SK-N-DZ (cell line): ENCODE measurements at places on chromosomes 7 and 10.
A peak's percentile ranks its signal among the peaks of the same experiment; 100 is the strongest.

GRCh38 chr7:103637726-103638125, 191.7 kb upstream of the SLC26A5 start:
- no peak for DNase-seq

- no peak for DNase-seq
These were observed 105.1 kb downstream of the FAM107B start for GRCh38 chr10:14669576-14669975.

- DNase-seq: no peak
These were observed 32.0 kb upstream of the PSAP start for GRCh38 chr10:71882813-71883659.

DNA sequence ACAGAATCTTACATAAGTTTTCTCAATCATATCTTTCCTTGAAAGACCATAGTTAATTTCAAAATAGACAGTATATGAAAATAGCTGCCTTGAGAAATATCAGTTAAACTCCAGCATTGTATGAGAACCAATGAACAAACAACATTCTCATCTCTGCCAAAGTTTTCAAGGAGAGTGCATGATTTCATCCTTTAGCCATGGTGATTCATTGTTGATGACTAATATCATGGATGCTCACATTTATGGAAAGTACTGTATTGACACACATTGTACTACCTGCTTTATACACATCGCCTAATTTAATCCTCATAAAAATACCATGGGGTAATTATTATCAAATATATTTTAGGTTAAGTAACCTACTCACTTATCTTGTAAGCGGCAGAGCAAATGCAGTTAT, 250.3 kb downstream of the CNTNAP2 start:
- no peak for DNase-seq

DNA sequence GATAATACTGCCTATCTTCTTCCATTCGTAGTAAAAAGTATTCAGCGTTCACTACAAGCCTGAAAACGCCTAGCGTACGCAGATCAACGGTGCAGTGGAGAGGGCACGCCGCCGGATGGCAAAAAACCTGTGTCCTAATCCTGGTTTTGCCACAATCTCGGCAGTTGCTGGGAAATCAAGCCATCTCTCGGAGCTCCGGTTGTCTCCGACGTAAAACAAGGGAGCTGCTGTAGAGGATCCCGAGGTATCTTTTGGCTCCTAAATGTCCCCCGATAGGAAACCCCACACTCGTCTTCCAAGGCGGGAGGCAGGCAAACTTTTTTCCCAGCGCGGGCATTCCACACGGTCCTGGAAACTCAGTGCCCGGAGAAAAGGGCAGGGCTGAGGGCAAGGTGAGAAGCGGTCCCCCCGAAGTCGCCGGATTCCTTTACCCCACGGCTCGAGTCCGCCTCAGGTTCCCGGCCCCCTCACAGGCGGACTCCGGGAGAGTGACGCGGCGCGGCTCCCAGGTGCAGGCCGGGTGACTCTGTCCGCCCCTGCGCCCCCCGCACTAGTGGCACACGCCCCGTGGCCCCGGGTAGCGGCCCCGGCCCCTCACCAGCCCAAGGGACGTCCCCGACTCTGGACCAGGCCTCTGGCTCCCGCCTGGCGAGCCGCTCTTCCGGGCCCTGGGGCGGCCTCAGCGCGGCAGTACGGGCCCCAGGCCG, 649 bp downstream of the IDE start:
- peak; percentile 38 for DNase-seq

DNA sequence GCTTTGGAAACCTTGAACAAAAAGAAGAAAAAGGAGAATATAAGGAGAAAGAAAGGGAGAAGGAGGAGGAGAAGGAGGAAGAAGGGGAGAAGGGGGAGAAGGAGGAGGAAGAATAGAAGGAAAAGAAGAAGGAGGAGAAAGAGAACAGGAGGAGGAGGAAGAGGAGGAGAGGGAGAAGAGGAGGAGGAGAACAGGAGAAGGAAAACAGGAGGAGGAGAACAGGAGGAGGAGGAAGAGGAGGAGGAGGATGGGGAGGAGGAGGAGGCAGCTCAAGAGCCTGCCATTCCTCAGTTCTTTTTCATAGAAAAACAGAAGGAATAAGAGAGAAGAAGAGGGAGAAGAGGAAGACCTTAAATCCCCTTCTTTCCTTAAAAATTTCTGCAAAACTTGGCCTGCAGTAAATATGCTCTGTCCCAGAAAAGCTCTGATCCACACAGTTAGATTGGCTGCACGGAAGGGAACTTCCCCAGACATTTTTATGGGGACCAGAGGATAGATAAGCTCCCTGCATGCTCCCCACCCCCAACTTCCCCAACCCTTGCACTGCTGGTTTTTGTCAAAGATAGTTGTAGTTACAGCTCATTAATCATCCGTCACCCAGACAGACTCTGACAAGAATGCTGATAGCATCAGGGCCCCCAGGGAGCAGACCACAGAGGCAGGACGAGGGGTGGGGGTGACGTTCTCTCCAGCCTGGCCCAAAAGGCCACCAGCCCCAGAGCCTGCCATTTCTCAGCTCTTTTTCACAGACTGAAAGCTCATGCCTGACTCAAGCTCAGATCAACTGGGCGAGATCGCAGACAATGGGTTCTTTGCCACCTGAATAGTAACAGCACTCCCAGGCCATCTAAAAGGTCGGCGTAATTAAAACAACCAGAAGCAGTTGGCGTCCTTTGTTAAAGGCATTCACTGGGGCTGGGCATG, 34.5 kb upstream of the LYZL1 start:
- DNase-seq: peak; percentile 97

GRCh38 chr7:41943094-41943577, 240.2 kb upstream of the INHBA start:
- peak; percentile 75 for DNase-seq

DNA sequence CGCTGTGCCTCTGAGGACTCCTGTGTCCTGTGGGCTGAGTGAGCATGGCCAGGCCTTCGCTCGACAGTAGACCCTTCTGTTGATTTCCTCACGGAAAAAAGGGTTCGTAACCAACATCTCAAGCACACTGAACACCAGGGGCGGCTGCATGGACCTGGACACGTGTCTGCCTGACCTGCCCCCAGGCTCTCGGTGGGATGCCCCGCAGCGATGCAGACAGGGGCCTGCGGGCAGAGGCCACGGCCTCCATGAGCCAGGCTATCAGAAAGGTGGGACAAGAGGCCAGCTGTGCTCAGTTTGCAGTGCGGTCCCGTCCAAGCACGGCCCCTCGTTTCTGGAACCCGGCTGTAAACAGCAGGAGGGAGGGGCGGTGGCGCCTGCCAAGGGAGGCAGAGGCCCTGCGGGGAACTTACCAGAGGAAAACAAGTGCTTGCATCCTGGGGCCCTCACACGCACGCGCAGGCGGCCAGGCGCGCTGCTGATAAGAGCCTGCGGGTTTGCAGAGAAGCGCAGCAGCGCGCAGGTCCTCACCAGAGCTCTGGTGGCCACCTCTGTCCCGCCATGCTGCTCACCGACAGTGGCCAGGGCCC, 10.6 kb downstream of the GPR146 start:
- peak; percentile 88 for DNase-seq

GRCh38 chr10:42637648-42638054, 719 bp downstream of the ZNF33B start:
- no peak for DNase-seq

DNA sequence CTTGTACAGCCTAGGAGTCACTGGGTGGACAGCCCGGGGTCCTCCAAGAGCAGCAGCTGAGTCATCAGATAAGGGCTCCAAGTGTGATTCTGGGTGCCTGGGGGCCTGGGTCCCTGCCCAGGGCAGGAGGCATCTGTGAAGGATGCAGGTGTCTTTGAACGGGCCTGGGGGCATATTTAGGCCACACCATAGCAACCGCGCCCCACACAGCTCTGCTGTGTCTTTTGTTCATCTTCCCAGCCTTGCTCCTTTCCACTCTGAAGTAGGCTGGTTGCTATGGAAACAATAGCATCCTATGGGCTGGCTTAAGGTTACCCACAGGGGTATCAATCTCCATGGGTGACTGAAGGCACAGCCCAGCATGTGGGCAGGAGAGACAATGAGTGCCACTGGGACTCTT, 324.7 kb downstream of the TCERG1L start:
- DNase-seq: no peak

- DNase-seq: no peak
These were observed 589.1 kb upstream of the GALNT17 start for GRCh38 chr7:70542750-70543376.

- DNase-seq: no peak
These were observed 12.7 kb downstream of the HHEX start for GRCh38 chr10:92702301-92702916.

DNA sequence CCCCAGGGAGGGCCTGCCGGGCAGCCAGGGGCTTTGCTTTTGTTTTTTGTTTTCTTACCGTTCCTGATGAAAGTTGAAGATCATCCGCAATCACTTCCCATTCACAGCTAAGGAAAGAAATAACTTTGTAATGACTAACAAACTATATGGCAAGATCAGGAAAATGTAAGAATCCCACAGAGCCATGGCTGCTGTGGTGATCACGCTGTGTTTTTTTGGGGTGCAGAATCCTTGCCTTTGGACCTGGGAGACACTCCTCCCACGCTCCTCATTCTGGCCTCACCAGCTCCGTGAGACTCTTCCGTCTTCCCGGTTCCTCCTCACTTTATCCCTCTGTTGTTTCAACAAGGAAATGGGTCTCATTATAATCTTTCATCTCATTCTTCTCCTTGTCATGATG, 443.0 kb upstream of the MGMT start:
- no peak for DNase-seq

DNA sequence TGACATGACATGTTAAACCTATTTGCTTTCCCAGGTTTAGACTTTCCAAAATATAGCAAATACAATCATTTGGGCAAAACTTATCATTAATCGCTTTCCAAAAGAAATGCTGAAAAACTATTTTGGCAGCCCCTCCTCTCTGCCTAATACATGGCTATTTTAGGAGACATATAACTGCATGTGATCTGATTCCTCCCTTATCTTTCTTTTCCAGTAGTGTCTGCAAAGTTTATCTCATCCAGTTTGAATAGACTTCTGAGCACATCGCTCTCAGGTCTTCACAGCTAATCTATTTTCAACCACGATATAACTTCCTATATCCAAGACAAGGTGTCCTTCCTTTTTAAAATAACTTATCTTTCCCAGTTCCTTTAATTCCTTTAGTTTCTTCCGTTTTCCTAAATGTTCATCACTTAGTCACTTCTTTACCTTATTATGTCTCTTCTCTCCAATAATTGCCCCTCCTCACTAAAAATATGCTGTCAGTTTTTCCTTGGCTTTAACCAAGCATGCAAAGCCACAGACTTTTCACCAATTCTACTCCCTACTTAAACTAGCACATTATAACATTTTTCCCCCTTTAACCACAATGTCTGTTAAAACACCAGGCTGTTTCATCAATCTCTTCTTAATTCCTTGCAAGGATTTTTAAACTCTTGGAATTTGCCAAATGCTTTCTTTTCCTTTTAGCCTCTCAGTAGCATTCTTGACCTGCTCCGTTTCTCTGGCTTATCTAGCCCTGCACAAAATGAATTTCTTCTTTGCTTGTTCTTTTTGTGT, 24.4 kb downstream of the GNG11 start:
- no peak for DNase-seq

- no peak for DNase-seq
These were observed 134.7 kb upstream of the GALNT17 start for GRCh38 chr7:70997261-70997660.

DNA sequence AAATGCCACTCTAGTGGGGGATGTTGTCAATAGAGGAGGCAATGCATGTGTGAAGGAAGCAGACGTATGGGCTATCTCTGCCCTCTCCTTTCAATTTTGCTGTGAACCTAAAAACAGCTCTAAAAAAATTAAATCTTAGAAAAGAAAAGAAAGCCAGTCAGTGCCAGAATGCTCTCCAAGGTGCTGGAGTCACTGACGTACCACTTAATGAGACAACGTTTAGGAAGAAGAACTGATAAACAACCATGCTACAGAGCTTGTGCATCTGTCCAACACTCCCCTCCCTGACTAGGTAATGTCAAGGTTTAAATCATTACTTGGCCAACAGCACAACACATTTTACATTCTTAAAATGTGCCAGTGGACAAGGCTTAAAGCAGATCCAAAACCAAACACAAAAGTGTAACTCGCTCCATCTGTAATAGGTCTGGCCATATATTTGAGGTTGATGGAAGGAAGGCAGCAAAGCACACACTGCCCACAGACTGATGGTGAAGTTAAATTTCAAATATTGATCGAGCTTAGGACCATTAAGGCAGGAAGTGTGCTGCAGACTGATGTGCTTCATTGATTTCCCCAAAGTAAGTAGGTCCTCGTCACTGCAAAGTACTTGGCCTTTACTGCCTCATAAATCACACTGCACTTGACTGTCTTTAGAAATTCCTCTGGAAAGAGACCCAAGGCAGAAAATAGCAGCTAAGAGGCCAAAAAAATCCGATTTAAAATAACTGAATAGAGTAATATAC, 15.5 kb downstream of the ARMH3 start:
- DNase-seq: no peak

DNA sequence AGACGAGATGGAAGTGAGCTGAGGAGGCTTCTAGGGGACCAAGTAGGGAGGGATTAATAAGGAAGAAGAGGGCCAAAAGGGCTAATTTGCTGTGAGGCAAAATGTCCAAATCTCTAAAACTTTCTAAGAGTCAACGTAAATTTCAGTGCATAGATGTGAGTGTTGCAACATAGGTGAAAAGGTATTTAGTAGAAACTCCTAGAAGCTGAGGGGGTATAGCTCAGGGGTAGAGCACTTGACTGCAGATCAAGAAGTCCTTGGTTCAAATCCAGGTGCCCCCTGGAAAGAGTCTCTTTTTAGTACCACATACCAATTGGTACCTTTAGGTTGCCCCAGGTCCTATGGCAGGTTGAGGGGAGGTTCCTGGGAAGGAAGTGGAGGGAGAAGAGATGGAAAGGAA, 48.7 kb upstream of the ZNF746 start:
- no peak for DNase-seq

DNA sequence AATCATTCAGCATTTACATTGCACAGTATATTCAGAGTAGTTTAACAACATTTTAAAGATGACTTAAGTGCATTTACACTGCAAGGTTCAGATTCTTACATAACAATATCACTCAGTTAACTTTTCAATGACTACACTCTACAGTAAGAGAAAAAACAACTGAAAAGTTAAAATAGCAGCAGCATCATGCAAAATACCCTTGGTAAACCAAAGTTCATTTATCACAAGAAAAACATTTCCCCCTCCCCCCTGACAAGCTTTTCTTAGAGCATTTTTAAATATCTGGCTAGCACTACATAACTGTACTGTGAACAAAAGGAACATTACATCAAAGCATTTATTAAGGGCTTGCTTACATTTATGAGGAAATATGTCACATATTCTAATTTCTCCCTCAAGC, 179.5 kb upstream of the HGF start:
- no peak for DNase-seq

DNA sequence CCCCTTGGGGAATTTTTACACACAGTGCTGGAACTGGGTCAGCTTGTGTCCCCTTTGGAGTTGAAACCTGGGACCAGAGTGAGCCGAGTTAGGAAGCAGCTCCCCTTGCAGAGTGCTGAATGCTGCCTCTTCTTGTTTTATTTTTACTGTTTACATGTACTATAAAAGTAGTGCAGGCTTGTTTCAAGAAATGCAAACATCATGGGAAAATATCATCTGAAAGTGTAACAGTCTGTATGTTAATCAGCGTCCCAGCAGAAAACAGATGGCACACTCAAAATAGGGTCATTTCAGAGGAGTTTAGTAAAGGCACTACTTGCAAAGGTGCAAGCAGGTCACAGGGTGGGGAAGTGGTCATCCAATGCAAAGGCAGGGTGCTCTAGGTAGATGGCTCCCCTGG, 30.1 kb downstream of the CXCL12 start:
- DNase-seq: no peak
